ENCODE measurements at places on chromosomes 1 and 21.

DNA sequence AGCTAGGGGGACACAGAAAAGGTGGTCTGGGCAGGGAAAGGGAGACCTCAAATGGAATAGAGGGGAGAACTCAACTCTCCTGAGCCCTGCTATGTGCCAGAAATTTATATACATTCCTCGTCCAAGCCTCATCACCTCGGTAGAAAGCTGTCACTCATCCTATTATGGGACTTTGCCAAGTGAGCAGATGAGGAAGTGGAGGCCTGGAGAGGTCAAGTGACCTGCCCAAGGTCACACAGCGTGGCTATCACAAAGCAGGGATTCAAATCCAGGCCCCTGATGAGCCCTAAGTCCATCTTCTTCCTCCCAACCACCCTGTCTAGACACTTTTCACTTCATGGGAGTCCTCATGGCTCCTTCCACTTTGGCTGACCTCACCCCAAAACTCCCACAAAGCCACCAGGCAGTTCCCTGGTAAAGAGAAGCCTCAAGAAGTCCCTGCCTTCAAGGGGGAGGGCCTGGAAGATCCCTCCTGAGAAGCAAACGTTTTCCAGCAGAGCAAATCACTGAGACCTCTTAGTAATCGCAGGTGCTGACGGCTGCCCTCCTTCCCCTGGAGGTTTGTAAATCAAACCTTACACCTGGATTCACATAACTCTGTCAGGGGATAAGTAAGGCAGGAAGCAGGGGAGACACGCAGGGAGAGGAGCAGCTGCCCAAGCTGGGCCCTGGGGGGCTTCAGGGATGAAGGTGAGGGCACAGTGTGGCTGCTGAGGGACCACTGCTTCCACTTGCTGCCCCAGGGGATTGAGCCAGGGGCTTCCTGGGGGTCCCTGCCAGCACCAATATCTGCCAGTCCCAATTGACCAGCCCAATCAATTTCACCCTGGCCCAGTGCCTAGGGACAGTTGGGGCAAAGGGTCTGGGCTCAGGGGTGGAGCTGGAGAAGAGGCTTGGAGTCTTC lies 351.2 kb downstream of the MATN1 start:
- no peak for DNase-seq

- no peak for DNase-seq
Observed at GRCh38 chr1:61618755-61619154, 106.2 kb downstream of the TM2D1 start.

DNA sequence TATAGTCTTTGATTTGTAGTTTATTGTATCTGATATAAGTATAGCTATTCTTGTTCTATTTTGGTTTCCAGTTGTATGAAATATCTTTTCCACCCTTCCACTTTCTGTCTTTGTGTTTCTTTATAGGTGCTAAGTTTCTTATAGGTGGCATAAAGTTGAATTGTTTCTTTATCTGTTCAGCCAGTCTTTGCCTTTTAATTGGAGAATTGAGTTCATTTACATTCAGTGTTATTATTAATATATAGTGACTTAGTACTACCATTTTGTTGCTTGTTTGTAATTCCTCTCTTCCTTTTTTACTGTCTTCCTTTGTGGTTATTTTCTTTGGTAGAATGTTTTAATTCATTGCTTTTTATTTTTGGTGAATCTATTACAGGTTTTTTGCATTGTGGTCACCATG lies 77.7 kb downstream of the MAGI3 start:
- DNase-seq, result no peak

DNA sequence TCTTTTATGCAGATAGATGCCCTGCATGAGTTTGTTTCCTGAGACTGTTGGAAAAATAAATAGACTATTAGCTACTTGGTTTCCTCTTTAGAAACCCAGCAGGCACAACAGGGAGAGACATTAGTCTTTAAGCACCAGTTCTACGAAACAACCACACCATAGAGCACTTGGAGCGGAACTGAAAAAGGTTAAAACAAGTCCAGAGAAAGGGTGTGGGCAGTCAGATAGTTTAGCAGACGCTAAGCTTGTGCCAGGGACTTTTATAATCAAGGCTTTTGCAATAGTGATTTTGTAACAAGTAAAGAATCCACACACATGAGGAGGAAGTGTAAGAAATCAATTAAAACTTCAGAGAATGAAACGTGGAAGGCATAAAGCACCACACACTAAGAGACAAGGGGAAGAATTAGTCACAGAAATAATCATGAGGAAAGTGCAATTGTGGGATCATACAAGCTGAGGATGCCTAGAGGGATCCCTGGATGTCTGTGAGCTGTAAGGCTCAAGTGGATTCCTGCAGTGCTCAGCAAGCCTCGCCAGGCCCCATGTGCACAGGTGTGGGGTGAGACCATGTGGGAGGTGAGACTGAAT lies 37.8 kb upstream of the TLR5 start:
- no peak for DNase-seq

DNA sequence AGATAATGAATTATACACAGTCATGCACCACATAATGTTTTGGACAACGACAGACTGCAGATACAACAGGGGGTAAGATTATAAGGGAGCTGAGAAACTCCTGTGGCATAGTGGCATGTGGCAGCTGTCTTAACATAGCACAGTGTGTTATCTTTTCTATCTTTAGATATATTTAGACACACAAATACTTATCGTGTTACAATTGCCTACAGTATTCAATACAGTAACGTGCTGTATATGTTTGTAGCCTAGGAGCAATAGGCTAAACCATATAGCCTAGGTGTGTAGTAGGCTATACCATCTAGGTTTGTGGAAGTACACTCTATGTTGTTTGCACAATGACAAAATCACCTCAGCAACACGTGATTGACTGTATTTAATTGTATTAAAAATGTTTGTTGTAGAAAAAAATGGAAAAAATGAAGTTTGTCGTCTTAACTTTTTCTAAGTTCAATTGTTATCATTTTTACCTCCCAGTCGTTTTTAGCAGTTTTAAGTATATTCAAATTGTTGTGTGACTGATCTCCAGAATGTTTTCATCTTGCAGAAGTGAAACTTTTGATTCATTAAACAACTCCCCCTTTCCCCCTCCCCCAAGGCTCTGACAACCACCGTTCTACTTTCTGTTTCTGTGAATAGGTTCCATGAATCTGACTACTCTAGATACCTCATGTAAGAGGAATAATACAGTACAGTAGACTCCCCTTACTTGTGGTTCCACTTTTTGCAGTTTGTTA lies 351.0 kb upstream of the B3GALT2 start:
- no peak for DNase-seq

- no peak for DNase-seq
Observed at GRCh38 chr1:185856482-185856881, 122.3 kb downstream of the HMCN1 start.

GRCh38 chr1:114503916-114504422 lies 7.0 kb downstream of the TRIM33 start:
- no peak for DNase-seq

GRCh38 chr1:24986372-24986965 lies 56.4 kb upstream of the RUNX3 start:
- no peak for DNase-seq

DNA sequence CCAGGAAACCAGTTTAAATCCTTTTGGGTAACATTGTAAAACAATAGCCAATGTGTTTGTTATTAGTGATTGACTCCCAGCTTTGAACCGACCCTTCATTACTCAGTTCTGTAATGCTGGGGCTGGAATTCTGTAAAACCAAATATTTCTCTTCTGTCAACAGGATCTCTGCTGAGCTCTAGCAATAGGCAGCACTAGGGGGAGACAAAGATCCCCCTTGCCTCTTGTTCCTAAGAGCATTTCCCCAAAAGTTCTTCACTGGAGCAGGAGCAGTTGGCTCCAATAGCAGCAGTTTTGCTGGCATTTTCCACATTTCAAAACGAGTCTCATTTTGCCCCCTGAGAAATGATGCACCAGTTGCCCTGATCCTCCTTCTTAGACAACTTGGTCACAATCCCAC lies 1671.1 kb downstream of the MRPL39 start:
- DNase-seq, result no peak

GRCh38 chr1:205922314-205922713 lies 20.9 kb downstream of the SLC26A9 start:
- no peak for DNase-seq

GRCh38 chr1:117416546-117417125 lies 49.4 kb downstream of the MAN1A2 start:
- DNase-seq, result no peak

- no peak for DNase-seq
Observed at GRCh38 chr1:55584526-55585401, 369.6 kb upstream of the USP24 start.

DNA sequence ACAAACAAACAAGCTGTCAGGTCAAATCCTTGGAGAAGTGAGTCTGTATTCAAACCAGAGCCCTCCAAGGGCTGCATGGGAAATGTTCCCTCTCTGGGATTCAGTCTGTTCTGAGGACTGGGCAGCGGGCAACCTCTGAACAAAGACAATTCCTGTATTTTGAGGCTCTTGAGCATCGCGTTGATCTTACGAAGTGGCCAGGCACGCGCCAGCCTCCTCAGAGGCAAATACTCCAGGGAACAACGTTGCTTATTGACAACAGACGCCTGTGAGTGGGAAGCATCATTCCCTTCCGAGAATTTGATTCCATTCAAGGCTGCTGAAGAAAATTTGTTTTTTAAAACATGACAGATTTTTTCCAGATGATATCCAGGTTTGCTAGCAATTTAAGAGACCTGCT lies 20.0 kb upstream of the TACSTD2 start:
- DNase-seq, result no peak

DNA sequence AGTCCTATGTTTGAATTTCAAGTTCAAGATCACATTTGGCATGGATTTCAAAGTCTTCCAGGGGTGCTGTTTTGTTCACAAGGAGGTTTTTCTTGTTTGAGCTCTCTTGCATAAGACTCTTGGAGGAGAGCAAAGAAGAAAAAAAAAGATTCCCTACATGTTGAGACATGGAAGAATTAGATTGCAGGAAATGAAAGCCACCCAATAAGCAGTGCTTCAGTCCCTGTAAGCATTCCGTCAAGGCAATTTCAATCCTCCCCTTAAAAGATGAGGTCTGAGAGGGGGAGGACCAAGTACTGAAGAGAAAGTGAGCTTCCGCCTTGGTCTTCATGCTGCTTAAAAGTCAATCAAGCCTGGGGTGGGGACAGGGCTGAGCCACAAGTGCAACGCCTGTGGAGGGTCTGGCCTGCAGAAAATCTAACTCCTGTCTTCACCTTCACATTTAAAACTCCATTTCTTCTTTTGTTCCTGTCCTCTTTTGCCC lies 50.2 kb downstream of the LPAR3 start:
- DNase-seq, result no peak

DNA sequence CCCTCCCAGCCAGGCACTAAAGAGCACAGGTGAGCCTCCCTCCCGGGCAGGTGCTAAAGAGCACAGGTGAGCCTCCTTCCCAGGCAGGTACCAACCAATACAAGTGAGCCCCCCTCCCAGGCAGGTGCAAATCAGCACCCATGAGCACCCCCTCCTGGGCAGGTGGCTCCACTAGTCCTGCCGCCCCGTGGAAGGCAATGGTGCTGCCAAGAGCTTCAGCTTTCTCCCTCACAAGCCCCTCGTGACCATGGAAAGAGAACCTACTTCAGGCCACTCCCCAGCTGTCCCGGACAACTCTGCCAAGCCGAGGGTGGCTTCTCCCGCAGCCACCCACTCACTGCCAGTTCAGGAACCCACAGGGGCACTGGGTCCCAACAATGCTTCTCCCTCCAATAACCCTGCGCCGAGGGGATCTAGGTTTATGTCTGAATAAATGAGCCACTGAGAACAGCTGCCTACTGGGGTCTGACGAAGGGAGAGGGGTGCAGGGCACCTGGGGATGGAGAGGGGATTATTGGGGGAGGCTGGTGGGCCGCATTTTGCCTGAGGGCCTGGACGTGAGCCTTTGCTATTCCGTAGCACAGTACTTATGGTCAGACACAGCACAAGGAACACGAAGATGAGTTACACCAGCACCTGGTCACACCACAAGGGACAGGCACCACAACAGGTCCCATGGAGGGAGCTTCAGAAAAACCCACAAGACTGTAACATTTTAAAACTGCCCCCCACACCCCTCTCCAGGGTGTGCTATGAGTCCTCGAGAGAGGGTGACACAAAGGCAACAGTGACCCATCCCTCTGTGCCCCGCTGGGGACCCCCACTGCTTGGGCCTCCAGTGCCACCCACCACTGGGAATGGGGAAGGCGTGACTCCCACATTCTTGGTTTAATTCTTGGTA lies 46.3 kb downstream of the PRDM15 start:
- DNase-seq, result no peak

- DNase-seq, result peak; percentile 4
Observed at GRCh38 chr1:100266741-100267140, 725 bp downstream of the RTCA start.

- DNase-seq, result no peak
Observed at GRCh38 chr21:44466351-44466954, 11.1 kb downstream of the LRRC3 start.

GRCh38 chr21:38773099-38774061 lies 32.3 kb upstream of the ETS2 start:
- peak; percentile 96 for DNase-seq

- DNase-seq, result no peak
Observed at GRCh38 chr21:41647806-41648561, 118.9 kb downstream of the RIPK4 start.

DNA sequence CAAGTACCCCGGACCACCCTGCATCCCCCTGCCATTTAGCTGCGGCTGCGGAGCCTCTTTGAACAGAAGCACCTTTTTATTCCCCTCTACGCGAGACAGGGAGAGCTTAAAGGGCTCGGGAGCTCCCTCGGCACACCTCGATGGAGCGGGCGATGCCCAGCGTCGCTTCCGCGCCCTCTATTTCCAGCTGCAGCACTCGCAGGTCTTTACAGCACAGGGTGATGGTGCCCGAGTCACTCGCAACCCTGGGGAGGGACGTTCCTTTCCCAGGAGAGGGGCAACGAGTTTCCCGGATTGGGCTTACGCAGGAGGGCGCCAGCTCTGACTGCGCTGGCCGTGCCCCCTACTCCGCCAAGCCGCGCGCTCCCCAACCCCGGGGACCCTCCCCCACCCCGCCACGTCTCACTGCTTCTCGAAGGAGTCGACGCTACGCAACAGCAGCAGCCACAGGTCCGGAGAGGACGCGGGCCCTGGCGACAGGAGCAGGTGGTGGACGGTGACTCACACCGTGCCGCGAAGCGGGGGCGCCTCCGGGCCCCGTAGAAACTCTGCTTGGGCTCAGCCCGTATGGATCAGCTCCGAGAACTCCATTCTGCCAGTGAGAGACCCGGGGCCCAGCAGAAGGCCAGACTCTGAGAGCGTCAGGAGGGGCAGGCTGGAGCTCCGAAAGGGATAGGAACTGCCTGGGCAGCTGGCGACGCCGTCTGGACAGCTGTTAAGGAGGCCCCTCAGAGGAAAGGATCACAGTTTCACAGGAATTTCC lies 5.8 kb upstream of the FAM167B start:
- no peak for DNase-seq
